ENCODE measurements at places on chromosomes 4 and X.

- H3K27ac ChIP-seq: no peak overlapping the region
- no peaks in the 10 kb centered on the region for H3K36me3 ChIP-seq
These were observed 21.9 kb upstream of the GABRE start for GRCh38 chrX:151996347-151996746.

DNA sequence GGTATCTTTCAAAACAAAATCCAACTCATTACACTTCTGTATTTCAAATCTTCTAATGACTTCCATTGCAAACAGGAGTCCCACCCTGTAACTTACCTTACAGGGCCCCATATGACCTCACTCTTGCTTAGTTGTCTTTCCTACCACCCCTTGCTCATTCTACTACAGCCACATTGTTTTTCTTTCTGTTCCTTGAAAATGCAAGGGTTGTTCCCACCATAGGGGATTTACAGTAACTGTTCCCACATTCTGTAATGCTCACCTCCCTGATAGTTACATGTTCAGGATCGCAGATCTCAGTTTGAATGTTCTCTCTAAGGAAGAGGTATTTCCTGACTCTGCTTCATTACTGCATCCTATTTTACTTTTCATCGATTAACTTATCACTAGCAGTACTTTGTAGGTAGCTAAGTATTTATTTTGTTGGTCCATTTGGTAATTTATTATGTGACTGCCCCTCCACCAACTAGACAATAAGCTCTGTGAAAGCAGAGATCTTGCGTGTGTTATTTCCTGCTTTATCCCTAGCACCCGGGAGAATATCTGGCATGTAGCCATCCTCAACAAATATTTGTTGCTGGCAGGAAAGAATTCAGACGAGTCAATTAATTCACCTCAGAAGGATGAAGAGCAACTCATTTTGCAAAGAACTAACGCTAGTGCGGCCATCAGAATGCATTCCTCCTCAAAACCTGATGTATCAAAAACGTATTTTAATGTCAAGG lies 21.4 kb downstream of the MAOB start:
- H3K4me1 ChIP-seq: no peaks in the 10 kb centered on the region
- no peak overlapping the region for H3K4me3 ChIP-seq
- no peaks in the 10 kb centered on the region for H3K36me3 ChIP-seq
- no peak for DNase-seq

DNA sequence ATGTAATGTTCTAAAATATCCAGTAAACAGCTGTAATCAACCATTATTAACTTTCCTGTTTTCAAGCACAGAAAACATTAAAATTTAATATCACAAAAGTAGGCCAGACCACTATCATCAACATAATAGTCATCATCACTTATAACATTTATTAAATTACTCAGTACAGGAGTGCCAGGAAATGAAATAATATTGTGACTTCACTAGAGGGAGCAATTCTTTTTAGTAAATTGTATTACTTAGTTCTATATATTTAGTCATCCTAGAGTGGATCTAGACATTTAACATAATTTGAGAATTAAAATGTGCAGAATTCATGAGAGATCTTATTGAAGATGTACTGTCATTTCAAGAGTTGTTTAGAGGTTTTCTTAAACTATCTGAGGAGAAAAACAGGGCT lies 33.6 kb downstream of the PITX2 start:
- H3K27me3 ChIP-seq: no peaks in the 10 kb centered on the region
- no peak for DNase-seq
- H3K4me1 ChIP-seq: no peaks in the 10 kb centered on the region
- no peak overlapping the region for H3K27ac ChIP-seq

DNA sequence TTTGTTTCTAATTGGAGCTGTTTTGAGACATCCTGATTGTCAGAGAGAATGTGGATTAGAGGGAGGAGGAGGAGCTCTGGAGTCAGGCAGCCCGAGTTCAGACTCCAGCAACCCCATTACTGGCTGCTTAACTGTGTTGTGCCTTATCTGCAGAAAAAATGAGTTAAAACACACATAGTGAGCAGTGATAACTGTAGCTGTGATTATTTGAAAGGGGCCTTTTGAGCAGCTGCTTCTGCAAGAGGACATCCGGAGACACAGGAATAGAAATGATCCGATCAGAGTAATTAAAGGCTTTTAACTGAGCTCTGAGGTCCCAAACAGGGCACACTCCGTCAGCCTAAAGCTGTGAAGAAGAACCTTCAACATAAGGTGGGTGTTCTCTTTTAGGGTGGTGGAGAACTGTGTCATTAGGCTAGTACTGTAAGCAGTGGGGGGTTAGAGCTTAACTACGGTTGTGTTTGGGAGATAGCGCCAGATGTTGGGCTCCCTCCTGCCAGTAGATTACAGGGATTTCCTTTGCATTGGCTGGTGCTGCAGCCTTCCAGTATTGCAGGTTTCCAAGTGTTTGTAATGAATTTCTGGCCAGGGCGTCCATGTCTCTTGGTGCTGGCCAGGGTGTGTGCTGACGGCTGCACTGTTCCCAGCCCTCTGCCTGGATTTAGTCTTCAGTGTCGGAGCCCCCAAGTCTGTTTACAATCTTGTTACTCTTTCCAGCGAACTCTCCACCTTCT lies 24.3 kb downstream of the ADD1 start:
- H3K4me3 ChIP-seq: no peak overlapping the region
- DNase-seq: no peak
- H3K4me1 ChIP-seq: peaks cover 45% of the 10 kb centered on the region
- H3K27me3 ChIP-seq: no peaks in the 10 kb centered on the region
- peaks cover 19% of the 10 kb centered on the region for H3K36me3 ChIP-seq
- no peak overlapping the region for H3K27ac ChIP-seq

- H3K27ac ChIP-seq: no peak overlapping the region
- H3K4me3 ChIP-seq: no peak overlapping the region
- H3K4me1 ChIP-seq: peaks cover 5% of the 10 kb centered on the region
- no peaks in the 10 kb centered on the region for H3K36me3 ChIP-seq
- no peak for DNase-seq
- H3K27me3 ChIP-seq: no peaks in the 10 kb centered on the region
These were observed 73.1 kb downstream of the QRFPR start for GRCh38 chr4:121307445-121308327.

DNA sequence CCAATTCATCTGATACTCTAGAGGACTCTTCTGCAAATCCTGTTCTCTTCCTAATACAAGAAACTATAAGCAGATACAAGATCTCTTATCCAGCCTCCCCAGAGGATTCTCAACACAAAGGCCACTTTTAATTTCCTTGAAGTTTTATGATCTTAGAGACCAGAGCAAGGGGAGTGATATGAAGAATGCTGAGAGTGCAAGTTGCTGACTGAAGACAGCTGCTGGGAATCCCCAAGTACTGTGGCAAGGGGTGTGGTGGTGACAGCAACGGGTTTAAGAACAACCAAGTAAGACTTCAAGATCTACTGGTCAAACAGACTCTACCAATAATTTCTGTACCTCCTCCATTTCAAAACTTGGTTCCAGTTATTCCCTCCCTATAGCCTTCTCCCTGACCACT lies 7.0 kb downstream of the AMMECR1 start:
- peaks cover 16% of the 10 kb centered on the region for H3K4me1 ChIP-seq
- no peaks in the 10 kb centered on the region for H3K27me3 ChIP-seq
- no peaks in the 10 kb centered on the region for H3K36me3 ChIP-seq
- DNase-seq: no peak

DNA sequence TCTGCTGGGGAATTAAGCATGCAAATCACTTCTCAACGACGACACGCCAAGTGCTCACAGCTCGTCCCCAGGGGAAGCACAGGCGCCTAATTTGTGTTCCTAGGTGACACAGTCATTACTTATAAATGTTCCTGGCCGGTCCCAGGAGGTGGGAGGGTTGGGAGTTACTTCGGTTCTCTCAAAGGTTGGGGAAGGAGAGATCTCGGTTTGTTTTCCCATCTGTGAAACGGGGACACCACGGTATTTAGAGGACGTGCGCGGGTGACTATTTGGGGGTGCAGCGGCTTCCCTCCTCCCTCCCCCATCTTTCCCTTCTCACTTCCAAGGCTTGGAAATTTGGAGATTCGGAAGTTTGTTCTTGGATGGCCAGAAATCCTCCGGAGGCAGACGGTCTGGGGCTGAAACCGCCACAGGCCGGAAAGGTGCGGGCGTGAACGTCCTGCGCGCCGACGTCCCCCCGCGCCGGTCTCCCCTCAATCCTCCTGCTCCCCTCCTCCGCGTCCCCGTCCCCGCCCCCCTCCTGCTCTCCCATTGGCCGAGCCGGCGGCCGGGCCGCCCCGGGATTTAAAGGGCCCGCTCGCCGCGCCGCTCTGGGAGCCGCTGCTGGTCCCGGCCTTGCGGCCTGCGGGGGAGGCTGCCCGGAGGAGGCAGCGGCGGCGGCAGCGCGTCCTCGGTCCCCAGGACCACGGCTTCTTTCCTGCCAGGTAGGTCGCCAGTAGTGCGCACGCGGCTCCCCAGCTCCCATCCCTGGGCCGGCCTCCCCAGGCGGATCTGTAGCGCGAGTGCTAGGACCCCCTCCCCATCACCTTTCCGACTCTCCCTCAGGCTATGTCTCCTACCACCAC lies at the start of gene PORCN:
Gene PORCN, plus strand, starts transcription at position 593 of the 845 bp plus-strand sequence. CDS start 829 bp downstream, outside the sequence.
- H3K4me3 ChIP-seq: peak within 1 kb of the TSS; percentile 79
- peak; percentile 67 for DNase-seq
- H3K4me1 ChIP-seq: peaks cover 19% of the 10 kb centered on the region

GRCh38 chrX:112867570-112867969 lies 26.9 kb upstream of the AMOT start:
- H3K27ac ChIP-seq: no peak overlapping the region
- no peak overlapping the region for H3K4me3 ChIP-seq
- H3K27me3 ChIP-seq: no peaks in the 10 kb centered on the region
- no peaks in the 10 kb centered on the region for H3K36me3 ChIP-seq
- H3K4me1 ChIP-seq: no peaks in the 10 kb centered on the region
- no peak for DNase-seq

DNA sequence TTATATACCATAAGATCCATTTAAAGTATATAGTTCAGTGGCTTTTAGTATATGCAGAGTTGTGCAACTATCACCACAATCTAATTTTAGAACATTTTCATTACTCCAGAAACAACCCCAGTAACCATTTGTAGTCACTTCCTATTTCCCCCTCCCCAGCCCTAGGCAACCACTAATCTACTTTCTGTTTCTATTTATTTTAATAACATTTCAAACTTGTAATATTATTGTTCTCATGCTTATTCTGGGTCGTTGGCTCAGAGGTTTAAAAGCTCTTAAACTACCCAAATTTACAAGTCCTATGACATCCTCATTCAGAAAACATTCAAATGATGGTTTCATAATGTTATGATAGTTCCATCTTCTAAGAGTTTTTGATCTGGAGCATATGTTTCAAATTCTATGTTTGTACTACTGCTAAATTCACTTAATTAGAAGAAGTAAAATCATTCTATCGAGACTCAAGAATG lies 18.4 kb downstream of the XIAP start:
- H3K4me1 ChIP-seq: peaks cover 16% of the 10 kb centered on the region
- H3K27ac ChIP-seq: peak overlapping the region; percentile 44
- no peak overlapping the region for H3K4me3 ChIP-seq
- DNase-seq: no peak
- H3K36me3 ChIP-seq: no peaks in the 10 kb centered on the region
- no peaks in the 10 kb centered on the region for H3K27me3 ChIP-seq

GRCh38 chr4:182738283-182739047 lies 178.7 kb downstream of the DCTD start:
- no peak overlapping the region for H3K27ac ChIP-seq
- H3K36me3 ChIP-seq: no peaks in the 10 kb centered on the region
- no peak overlapping the region for H3K4me3 ChIP-seq
- no peak for DNase-seq

- H3K4me1 ChIP-seq: peaks cover 6% of the 10 kb centered on the region
- DNase-seq: no peak
- H3K27ac ChIP-seq: no peak overlapping the region
- H3K4me3 ChIP-seq: no peak overlapping the region
- no peaks in the 10 kb centered on the region for H3K27me3 ChIP-seq
These were observed 5.7 kb upstream of the TMEM156 start for GRCh38 chr4:39037941-39038340.

DNA sequence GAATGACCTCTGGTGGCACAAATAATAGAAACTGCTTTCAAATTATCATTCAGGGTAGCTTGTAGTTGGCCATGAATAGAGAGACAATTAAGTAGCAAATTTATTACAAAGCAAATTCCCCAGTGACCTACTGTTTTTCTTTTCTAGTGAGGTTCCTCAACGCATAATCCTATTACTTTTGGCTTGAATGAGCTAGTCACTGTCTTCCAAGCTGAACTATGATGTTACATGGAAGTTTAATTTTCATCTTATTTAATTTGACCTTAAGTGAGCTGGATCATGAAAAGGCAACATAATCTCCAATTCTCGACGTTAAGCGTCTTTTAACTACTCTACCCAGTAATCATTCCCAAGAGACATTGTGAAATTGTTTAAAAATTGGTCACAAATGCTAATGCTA lies 347.4 kb upstream of the MAGEB2 start:
- no peak overlapping the region for H3K4me3 ChIP-seq
- DNase-seq: no peak
- no peaks in the 10 kb centered on the region for H3K36me3 ChIP-seq
- no peaks in the 10 kb centered on the region for H3K27me3 ChIP-seq
- no peaks in the 10 kb centered on the region for H3K4me1 ChIP-seq

- no peaks in the 10 kb centered on the region for H3K27me3 ChIP-seq
- H3K4me1 ChIP-seq: no peaks in the 10 kb centered on the region
- no peaks in the 10 kb centered on the region for H3K36me3 ChIP-seq
- H3K27ac ChIP-seq: no peak overlapping the region
- DNase-seq: no peak
These were observed 9.1 kb upstream of the TBC1D1 start for GRCh38 chr4:37881811-37882210.

GRCh38 chr4:2073808-2074481 lies 14.8 kb downstream of the NAT8L start:
- H3K27me3 ChIP-seq: no peaks in the 10 kb centered on the region
- DNase-seq: no peak
- H3K36me3 ChIP-seq: no peaks in the 10 kb centered on the region
- H3K27ac ChIP-seq: no peak overlapping the region
- no peaks in the 10 kb centered on the region for H3K4me1 ChIP-seq
